ENCODE measurements at places on chromosomes 3 and 15. TPM values are rescaled to one million over a fixed set of nuclear protein-coding genes. Genes with fewer than 3 reads are reported as not detected.

PTX3 gene
- total RNA-seq: 0.13 TPM

DNAH12 gene
- total RNA-seq: 0.08 TPM

GOLGA8J gene
- not detected for total RNA-seq

LDHAL6B gene
- not detected for total RNA-seq

EIF4E3 gene
- total RNA-seq: 52.6 TPM
